ENCODE measurements at places on chromosomes 11 and 22.

- DNase-seq: no peak
These were observed 43.5 kb upstream of the TP53I11 start for GRCh38 chr11:44993971-44994704.

- no peak for DNase-seq
These were observed 35.2 kb downstream of the NF2 start for GRCh38 chr22:29638678-29639077.

DNA sequence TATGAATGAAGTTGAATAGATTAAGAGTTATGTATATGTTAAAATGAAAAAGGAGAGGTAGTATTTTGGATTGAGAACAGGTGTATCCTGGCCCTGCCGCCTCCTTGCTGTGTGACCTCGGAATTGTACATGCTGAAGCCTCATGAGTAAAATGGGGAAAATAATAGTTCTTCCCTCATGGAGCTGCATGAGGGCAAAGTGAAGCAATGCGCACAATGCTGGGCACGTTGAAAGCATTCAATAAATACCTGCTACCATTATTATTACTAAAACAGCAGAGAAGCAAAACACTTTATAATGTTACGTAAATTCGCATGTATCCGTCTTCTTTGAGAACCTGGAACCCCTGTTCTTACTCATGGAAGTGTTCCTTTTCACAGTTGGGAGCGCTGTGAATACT lies 5.7 kb downstream of the AMOTL1 start:
- no peak for DNase-seq

DNA sequence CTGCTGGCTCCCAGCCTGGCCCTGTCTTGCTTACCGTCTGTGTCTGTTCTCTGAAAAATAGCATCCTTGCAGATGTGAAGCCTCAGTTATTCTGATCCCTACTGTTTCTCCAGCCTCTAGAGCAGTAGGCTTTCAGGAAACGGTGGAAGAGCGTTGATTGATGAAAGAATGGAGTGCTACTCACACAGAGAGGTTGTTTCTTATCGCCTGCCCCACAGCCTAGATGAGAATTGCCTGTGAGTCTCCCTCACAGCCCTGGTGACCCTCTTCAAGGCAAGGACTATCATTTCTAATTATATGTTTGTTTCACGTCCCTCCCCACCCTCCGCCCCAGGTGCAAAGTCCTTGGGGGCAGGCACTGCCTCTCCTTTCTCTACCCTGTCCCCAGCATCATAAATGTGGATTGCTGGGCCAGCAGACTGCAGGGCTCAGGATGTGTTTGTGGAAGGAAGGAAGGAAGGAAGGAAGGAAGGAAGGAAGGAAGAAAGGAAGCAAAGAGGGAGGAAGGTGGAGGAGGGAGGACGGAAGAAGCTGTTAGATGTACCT lies 575.3 kb upstream of the B3GAT1 start:
- no peak for DNase-seq

- DNase-seq: no peak
These were observed 6.3 kb downstream of the GRK2 start for GRCh38 chr11:67272327-67273259.

DNA sequence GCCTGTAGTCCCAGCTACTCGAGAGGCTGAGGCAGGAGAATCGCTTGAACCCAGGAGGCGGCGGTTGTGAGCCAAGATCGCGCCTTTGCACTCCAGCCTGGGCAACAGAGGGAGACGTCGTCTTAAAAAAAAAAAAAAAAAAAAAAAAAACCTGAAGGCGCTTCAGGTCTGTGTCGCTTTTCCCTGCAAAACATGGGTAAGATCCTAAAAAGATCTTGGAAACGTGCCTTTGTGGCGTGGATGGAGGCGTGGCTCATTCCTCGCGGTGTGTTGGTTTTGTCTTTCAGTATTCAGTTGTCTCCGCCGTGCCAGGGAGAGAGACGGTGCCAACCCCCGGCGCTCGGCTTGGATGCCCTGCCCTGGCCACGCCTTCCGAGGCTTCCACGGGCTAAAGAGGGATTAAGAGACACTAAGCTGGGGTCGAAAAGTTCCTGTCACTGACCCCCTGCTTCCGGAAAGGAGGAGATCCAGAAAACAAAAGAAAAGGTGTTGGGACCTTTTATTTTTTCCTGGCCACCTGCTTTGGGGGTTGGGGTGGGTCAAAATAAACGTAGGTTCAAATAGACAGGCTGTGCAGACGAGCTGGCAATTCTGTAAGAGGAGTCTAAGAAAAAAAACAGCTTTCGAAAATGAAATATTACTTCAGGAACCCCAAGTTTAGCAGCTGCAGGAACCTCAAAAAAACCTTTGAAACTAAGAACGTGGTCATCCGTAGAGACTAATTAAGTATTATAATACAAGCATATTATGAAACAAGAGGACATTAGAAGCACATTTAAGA lies 1.1 kb upstream of the SLC35F2 start:
- DNase-seq: no peak

DNA sequence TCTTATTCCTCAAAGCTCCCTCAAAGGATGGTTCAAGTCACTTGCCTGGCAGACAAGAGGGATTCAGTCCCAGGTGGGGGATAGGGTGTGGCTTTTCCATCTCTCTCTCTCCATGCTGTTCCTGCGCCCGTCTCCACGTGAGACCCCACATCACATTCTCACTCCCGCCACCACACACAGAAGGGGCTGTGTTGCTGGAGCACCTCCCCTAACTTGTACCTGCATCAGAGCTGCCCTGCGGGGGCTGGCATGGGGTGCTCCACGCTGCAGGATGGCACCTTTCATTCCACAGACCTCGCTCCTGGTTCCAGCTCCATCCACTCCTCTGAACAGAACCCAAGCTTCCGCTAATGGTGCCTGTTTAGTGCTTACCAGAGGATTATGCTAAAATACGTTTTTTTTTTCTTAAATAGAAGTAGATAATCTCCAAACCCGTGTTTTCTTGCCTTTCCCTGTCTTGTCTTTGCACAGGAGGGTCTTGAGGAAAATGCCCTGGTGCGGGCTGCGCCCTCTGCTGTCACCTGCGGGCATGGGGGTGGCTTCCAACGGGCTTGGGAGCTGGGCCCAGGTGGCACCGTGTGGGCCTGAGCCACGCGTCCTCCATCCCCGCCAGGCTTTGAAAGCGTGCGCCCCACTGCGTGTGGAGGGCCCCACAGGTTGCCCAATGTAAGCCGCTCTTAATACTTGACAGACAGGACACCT lies 985.6 kb downstream of the BRD1 start:
- DNase-seq: no peak

DNA sequence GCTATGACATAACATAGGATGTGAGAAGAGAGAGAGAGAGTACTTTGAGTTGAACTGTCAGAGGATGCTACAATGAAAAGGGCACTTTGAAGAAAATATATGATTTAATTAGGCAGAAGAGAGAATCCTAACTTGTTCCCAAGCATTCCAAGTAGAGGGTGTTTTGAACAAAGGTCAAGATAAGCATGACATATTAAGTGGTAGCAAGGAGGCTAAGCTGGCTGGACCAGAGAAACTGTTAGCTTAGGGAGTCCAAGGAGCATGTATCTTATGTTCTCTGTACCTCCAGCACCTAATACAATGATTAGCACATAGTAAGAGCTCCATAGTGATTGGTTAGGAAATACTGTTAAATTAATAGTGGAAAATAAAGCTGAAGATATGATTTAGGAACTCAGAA lies 479.6 kb downstream of the TMEM135 start:
- DNase-seq: no peak

DNA sequence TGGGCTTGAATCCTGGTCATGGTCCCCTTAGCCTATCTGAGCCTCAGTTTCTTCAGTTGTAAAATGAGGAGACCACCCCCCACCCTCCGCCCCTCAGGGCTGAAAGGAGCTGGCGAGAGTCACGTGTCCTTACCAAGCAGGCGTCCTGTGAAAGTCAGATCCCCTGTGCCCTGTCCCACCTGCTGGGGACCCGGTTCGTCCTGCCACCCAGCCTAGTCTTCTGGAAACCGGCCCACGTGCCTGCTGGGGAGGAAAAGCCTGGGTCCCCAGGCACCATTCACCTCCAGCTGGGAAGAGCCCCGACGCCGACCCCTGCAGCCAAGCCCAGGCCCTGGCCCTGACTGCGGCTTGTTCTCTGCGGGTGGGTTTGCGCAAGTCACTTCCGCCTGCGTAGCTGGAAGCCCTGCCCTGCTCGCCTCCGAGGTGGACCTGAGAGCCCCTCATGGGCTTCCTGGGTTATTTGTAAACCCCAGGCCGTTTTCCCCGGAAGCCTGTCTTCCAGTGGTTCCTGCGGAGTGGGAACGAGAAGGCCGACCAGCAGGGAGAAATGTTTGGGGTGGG lies 679 bp upstream of the SSH3 start:
- DNase-seq: peak; percentile 32

DNA sequence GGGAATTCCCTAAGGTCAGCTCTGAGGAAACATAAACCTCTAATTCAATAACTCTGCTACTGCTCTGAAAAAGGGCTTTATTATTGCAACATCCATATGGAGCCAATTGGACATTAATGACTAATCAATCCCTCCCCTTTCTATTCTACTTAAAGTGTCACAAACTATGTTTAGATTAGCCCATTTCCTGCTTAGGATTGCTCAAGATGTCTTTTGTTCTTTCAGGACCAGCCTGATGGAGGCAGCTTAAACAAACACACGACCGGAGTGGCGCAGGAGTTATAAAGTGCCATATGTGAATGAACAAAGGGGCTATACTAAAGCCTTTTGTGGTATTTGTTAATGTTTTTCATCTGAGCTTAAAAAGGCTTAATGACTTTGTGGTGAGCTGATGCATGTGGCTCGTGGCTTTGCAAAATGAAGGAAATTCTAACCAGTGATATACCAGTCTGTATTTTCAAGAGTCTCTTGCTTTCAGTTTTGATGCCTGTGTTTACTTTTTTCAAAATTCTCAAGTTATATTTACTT lies 354.4 kb downstream of the SOX6 start:
- peak; percentile 44 for DNase-seq

GRCh38 chr11:69552951-69553350 lies 71.5 kb downstream of the LINC01488 start:
- DNase-seq: no peak

DNA sequence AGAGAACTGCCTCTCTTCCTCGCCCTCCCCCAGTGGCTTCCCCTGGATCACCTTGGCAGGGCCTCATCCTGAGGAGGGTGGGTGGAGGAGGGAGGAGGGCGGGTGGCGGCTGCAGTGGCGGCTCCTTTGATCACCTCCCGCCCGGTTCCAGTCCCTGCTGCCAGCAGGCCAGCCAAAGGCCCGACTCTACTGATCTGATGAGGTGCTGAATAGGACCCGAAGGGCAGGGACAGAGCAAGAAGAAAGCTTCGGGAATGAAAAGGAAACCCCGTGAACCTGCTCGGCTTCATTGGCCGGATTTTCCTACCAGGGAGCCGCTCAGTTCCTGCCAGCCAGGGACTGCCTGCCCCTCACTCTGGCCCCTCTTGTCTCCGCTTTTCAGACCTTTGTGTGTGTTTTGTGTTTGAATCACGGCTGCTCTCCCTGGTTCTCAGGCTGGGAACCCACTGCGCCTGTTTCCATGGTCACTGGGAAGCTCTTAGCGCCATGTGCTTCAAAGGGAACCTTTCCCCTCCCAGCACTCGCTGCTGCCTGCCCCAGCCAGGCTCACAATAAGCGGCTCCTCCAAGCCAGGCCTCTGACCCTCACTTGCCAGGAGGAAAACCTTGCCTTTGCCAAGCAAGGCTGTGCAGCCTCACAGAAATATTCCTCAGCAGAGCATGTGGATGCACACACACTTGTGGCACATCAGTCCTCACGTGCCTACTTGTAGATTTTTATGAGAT lies 56.8 kb downstream of the C22orf31 start:
- no peak for DNase-seq

GRCh38 chr22:37696657-37697537 lies at the start of gene TRIOBP:
Gene TRIOBP (plus strand): TSS chr22:37697048. CDS start chr22:37701366, 4,318 bp downstream.
- DNase-seq: no peak

DNA sequence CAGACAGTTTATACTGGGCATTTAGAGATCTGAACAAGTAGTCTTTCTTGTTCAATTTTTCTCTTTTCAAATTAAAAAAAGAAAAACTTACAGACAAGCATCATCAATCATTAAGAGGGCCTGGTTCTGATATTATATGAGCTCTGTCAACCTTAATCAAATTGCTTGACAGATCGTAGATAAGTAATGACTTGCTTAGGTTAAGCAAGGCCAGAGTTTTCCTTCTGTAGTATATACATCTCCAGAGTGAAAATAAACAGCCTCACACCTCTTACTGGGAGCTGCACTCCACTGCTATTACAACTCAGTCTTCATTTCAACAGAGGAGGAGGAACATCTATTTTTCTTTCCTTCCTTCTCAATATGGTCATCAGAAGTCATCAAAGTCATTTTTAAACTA lies 13.5 kb downstream of the CDON start:
- DNase-seq: no peak

GRCh38 chr11:128727796-128728431 lies 34.0 kb downstream of the FLI1 start:
- DNase-seq: no peak

- no peak for DNase-seq
These were observed 105.0 kb upstream of the SESN3 start for GRCh38 chr11:95335989-95336388.

DNA sequence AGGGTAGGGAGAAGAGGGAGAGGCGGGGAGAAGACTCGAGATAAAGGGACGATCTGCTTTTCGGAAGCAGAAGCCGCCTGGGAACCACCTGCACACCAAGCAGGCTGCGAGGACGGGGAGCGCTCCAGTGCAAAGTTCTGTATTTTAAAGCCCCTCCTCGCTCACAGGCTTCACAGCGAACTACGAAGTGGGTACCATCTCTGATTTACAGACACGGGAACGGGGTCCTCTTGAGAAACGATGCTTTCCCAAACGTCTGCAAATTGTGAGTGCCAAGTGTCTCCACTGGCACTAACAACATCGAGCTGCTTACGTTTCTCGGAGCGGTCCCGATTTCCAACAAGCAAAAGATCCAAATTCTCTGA lies 700 bp upstream of the STX3 start:
- no peak for DNase-seq

- DNase-seq: no peak
These were observed 571 bp downstream of the P2RX6 start for GRCh38 chr22:21015466-21016006.

DNA sequence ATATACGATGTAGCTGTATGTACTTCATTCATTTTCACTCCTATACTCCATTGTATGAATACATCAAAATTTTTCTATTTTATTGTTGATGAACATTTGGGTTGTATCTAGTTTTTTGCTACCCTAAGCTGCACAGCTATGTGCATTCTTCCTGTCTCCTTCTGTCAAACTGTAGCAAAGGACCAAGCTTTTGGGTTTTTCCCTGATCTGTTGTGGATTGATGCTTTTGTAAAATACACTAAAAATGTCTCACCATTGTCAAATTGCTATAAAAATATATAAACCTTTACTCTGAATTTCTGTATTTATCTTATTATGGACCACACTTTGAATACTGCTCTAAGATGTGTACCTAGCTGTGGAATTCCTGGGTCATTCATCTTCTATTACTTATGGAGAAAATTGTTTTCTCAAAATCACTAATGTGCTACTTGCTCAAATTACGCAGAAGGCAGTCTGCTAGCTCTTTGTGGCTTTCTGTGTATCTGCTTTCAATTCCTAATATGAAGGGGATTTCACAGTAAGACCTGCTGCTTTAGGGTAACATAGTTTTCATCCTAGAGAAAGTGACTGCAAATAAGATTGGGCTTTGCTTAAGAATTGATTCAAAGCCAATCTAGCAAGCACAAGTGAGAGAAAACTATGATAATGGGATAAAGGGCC lies 123.4 kb downstream of the CYP2R1 start:
- DNase-seq: no peak

- peak; percentile 29 for DNase-seq
These were observed 2.4 kb downstream of the PHF21A start for GRCh38 chr11:46118702-46119351.

All from AML-193 (cell line).